ENCODE measurements at places on chromosomes 13 and 19.

GRCh38 chr13:75689686-75690085 lies 53.6 kb downstream of the LMO7 start:
- DNase-seq = no peak

GRCh38 chr19:55304279-55304978 lies 20.6 kb downstream of the BRSK1 start:
- no peak for DNase-seq

DNA sequence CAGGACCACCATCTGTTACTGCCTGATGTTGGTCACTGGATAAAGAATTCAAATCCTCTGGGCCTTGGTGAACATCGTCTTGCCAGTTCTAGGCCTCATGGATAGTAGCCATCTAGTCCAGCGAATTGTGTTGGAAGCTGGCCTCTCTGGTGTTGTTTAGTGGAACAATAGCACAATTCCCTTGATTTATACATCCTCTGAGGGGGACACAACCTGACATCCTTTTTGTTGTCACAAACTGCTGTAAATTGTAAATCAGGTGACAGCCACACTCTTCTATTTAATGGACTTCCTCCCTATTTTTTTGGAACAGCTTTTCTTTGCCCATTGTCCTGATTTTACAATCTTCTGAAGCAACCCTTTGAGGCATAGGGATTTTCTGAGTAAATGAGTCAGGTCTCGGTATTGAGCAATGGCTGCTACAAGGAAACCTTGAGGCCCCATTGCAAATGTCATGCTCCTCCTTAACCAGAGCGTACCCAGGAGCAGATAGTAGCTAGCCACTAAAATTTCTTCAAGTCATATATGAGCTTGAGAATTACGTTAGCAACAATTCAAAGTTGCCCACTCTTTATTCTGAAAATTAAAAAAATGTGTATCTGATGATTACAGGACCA lies 263.3 kb downstream of the COG6 start:
- DNase-seq = no peak

DNA sequence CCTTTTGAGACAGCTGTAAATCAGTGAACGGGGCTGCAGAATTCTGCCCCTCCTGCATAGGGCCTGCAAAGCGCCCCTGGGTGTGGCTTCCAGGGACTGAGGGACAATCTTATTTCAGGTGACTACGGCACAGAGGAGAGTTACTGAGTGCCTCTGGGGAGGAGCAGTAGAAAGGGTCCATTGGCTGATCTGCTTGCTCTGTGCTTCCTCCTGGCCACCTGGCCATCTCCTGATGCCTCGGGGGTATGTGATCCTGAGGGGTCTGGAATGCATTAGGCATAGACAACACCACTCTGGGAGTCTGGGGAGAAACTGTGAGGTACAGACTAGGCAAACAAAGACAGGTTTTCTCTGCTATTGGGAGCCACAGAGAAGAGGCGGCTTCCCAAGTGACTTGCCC lies 2.8 kb downstream of the KCTD15 start:
- no peak for DNase-seq

GRCh38 chr13:102897371-102898138 lies 51.7 kb downstream of the ERCC5 start:
- DNase-seq = no peak

DNA sequence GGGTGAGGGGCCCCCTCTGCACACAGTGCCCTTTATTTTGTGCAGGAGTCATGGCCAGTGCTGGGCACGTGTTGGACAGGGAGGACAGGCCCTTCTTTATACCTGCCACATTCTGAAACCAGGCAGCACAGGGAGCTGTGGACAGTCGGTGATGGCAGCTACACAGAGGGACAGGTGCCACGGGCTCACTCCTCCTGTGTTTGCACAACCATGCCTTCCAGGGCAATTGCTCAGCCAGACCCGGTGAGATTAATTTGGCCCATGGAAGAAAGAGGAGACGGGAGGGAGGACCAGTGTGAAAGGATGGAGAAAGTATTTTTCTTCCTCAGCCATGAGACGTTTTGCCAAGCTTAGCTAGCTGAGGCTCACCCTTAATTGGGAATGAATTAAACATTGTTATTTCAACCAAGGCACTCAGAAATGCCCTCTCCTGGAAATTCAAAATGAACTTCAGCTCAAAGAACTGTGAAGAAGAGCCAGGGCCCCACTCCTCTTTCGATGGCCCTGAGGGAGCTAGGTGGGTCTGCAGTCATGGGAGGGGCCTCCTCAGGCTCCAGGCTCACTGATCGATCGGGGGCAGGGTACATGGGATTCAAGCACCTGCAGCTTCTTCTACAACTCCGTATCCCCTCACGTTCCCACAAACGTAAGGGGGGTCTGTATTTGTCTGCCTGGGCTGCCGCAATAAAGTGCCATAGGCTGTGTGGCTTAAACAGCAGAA lies 41.2 kb downstream of the SHISA2 start:
- DNase-seq = no peak

GRCh38 chr13:41268764-41269163 lies 5.4 kb upstream of the MTRF1 start:
- DNase-seq = no peak

- DNase-seq = no peak
Observed at GRCh38 chr13:26964278-26965250, 204.0 kb upstream of the GPR12 start.

DNA sequence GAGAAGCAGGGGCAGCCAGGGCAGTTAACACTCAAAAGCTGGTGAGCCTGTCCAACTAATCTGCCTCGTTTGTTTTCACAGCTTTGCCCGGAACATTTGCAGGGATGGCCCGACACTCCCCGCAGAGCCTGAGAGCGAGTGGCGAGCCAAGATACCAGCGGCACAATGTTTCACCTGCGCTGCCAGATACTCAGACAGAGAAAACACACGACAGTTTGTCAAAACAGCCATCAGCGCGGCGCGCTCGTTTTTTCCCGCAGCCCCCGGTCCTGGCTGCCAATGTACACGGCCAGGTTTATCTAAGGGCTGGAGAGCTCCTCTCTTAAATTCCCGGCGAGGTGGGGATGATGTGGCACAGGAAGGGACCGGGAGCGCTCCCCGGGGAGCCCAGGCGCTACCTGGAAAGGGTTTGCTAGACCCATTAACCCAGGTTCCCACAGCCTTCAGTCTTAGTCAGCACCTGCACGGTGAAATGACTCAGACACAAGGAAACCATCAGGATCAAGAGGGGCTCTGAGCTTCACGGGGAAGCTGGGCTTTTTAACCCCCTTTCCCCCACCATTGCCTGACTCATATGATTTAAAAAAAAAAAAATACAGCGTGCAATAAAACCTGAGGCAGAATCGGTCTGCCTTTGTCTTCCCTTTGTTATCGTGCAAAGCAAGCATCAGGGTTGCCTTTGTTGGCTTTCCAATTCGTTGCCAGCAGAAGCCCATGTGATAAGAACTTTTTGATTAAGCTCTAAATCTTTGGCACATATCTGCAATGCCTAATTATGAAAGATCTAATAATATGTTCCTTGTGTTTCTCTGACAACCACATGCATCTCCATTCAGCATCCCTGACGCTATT lies 186.2 kb downstream of the EFNB2 start:
- no peak for DNase-seq

DNA sequence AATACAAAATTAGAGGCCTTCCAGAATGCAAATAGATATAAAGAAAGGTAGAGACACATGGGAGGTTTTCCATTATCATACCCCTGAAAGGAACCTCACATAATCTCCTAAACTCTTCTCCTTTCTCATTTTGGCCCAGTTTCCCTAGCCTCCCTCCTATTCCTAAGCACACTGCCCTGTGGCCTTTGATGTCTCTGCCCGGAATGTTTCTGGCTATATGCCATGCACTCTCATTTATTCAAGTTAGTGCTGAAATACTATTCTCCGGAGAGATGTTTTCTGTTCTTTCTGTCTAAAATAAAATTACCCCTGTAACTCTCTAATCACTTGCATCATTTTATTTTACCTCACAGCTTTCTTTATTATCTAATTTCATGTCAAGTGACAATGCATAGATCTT lies 1287.7 kb downstream of the SLITRK5 start:
- no peak for DNase-seq

DNA sequence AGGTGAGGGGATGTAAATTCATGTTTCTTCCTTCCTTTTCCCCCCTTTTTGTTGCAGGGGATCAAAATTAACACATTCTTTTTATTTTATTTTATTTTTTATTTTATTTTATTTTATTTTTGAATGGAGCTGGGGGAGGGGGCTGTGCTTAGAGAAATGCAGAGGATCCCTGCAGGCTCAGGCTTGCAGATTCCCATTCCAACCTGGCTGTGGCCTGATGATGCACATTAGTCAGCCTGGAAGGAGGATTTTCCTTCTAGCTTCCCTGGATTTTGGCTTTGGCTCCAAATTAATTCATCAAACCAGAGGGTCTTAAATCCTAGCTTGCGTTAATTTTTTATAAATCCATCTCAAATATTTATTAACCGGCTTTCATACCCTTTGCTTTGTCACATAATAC lies 67.0 kb downstream of the FREM2 start:
- DNase-seq = no peak

- DNase-seq = no peak
Observed at GRCh38 chr19:14035706-14036105, 4.1 kb downstream of the IL27RA start.

GRCh38 chr19:34574704-34575103 lies 93.1 kb downstream of the WTIP start:
- DNase-seq = no peak

DNA sequence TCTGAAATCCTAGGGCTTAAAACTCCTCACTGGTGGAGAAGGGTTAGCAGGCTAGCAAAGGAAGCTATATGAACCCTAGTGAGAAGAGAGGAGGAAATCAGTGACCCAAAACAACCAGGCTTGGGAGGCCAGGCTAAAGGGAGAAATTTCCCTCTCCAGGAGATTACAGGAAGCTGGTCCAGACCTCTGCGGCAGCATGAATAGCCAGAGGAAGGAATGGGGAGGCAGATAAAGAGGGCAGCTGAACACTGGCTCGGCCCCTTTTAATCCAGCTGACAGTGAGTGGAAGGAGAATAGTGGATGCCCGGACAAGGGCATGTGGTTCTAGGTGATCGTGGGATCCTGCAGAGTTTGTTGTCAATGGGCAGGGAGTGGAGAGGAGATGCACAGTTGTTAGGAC lies 130.6 kb downstream of the COG6 start:
- DNase-seq = no peak

GRCh38 chr13:44174769-44175425 lies 198.7 kb upstream of the SERP2 start:
- DNase-seq = no peak

GRCh38 chr13:26558074-26558805 lies 757 bp downstream of the WASF3 start:
- no peak for DNase-seq

DNA sequence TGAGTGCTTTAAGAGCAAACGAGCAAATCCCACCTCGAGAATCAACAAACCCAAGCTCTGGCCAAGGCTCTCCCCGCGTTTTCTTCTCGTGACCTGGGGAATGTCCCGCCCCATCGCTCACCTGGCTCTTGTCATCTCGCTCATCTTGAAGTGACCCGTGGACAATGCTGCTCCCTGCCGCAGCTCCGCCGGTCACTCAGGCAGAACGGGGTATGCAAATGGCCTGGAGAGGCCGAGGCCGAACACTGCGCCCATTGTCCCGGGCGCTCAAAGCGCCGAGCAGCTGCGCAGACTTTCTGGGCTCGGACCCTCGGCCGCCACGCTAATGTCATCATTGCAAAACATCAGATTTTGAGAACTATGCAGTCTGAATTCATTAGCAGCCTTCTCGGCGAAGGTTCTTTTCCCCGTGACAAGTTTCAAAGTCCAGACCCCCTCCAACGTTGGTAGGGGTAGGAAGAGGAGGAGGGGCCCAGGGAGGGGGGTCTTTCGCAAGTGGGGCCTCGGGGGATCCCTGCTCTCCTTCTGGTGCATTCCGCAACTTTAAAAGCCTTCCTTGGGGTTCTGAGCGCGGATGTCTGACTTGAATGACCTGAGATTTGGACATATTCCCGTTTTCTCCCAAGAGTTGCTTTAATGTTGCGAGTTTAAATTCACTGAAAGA lies 39.7 kb downstream of the SOX1 start:
- no peak for DNase-seq

DNA sequence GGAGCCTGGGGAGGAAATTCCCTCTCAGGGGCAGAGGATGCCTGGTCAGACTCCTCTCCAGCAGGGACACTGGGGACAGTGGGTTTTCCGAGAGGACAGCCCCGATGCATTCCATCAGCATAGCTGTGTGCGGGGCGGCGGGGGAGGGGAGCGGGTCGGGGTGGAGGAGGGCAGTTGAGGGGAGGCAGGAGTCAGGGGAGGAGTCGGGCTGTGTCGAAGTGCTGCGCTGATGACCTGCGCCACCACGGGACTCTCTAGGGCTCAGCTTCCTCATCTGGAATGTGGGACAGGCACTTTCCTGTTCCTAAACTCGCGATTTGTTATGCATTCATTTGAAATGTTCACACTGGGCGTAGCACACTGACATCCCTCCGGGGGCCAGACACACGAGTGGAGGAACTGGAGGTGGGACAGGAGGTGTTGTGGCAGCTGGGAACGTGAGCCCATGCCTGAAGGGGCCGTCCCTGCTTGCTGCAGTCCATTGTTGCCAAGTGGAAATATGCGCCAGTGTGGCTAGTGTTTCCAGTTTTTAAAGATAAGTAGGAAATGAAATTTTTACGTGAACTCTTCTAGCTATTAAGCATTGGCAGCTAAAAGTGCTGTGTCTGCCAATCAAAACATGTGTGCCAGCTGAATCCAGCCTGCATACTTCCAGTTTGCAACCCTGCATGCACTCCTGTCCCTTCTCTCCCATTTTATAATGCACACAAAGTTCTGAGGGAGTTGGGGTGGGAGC lies 43.3 kb downstream of the FLT1 start:
- DNase-seq = no peak

DNA sequence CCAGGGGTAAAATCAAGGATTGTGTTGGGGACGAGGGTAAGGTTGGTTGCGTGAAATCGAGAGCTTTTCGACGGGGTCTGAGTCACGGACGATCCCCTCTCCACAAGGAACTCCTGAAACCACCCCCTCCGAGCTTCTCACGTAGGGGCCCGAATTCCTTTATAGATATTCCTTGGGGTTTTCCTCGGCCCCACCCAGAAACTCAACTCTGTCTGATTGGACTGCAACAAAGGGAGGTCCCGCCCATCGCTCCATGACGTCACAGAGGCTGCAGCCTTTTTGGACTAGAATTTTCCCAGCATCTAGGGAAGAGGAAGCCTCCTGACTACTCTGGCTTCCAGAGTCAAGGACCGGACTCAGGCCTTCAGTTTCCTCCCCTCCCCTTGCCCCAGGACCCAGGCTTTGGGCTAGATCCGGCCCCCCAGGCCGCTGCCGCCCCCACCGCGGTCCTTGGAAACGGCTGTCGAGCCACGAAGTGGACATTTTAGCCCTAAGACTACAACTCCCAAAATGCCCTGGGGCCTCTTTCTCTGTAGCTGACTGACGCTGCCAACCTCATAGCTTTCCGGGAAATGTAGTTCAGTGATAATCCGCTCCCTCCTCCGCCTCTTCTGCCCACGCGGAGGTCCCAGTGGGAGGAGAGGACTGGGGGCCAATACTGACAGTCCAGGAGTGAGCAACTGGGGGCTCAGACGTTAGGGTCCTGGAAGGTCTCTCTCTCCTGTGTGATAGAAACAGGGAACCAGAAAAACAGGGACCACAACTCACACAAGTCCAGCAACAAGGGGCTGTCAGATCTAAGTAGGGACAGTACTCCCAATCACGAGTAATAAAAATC lies at the start of gene IZUMO1:
TSS of gene IZUMO1 (minus strand) at position 172 of the 838 bp plus-strand sequence. CDS start 1,050 bp downstream, outside the sequence.
- DNase-seq = peak; percentile 50

- DNase-seq = no peak
Observed at GRCh38 chr19:28644169-28644775, 568.7 kb downstream of the UQCRFS1 start.

Data from stimulated activated CD4-positive, alpha-beta T cell treated with anti-CD3 and anti-CD28 coated beads, Interleukin-2, amount 100 ng/mL, for 48 hours (primary cell).